Activated T-cell treated with anti-CD3 and anti-CD28 coated beads, Interleukin-2, amount 50 U/mL, for 1 hour (primary cell): ENCODE measurements at places on chromosomes 3 and 15.

- DNase-seq: no peak
Measured at GRCh38 chr15:64246364-64247189, 83.8 kb upstream of the PPIB start.

GRCh38 chr15:77042955-77043920 is 27.7 kb downstream of the TSPAN3 start:
- DNase-seq: no peak

DNA sequence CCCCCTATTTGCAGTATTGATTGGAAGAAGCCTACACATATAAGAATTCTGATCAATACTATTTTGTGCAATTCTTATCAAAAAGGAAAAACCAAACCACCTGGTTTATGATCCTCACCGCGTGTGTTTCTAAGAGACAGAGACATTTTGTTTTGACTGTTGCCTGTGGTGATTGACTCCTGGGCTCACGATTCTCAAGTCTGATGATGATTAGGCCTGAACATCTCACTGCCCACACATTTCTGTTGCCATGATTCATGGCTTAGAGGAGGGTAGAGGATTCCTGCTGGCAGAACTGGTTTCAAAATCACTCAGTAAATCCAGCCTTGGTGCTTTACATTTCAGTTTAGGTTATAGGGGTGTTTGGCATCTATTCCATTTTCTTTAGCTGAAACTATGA is 88.3 kb upstream of the UBE3A start:
- DNase-seq: no peak

DNA sequence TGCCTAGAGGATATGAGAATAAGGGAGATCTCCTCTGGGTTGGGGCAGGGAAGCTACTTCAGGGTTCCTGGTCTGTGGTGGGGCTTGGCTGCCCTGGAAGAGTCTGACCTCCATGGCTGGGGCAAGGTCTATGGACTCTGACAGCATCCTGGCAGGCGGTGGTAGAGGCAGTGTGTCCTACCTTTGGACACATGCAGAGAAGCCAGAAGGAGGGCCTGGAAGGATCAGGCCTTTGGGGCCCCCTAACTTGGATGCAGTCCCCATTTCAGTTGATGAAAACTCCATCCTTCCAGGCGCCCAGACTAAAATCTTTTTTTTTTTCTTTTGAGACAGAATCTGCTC is 10.4 kb downstream of the SPTBN5 start:
- no peak for DNase-seq

- no peak for DNase-seq
Measured at GRCh38 chr3:115922681-115923347, 299.5 kb downstream of the GAP43 start.

GRCh38 chr3:30658328-30659052 is 52.1 kb downstream of the TGFBR2 start:
- DNase-seq: no peak

- no peak for DNase-seq
Measured at GRCh38 chr3:195836476-195837135, 24.9 kb upstream of the MUC4 start.

DNA sequence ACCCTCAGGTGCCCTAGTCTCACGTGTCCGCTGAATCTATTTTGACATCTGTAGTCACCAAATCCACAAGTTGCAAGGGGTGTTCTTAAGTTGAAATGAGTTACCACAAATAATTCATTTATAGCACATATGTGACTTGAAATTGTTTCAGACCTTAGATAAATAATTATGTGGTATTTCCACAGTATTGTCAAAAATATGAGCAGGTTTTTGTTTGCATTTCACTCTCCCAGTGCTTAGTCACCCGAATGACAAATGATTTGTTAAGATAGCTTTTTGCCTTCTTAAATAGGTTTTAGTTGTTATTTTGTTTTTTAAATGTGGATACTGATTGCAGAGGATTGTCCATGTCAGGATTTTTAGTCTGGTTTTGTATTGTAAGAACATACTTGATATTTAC is 2.6 kb downstream of the MFSD1 start:
- DNase-seq: no peak

GRCh38 chr3:136632625-136633081 is 119.5 kb downstream of the STAG1 start:
- DNase-seq: no peak

GRCh38 chr15:75671730-75672602 is 24.3 kb downstream of the SNX33 start:
- DNase-seq: no peak

GRCh38 chr3:78178740-78179363 is 1139.0 kb downstream of the ROBO2 start:
- no peak for DNase-seq
